NCI-H774 (cell line): ENCODE measurements at places on chromosomes 11 and 22.
A peak's percentile ranks its signal among the peaks of the same experiment; 100 is the strongest.

- DNase-seq: no peak
Measured at GRCh38 chr22:17403906-17404305, 34.6 kb downstream of the CECR2 start.

GRCh38 chr11:266676-267439 lies 11.3 kb upstream of the NLRP6 start:
- no peak for DNase-seq

DNA sequence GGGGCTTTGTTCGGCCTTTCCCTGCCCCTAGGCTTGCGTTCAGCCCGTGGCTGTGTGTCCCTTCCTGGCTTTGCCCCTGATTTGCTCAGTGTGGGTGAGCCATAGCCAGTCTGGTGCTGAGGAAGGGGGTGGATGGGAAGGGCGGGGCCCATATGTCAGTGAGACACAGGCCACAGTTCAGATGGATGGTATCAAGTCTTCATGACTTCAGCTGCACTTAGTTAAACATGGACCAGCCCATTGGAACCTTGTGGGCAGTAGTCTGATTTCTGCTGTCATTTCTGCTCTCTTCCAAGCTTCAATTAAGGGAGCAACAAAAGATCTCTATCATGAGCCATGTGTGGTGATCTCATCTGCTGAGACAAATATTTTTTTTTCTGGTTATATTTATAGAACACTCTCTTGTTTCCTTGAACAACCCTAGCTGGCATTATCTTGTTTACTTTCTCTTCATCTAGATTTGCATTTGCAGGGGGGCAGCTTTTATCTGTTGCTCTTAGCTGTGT lies 21.6 kb upstream of the PEX26 start:
- peak; percentile 55 for DNase-seq

- no peak for DNase-seq
Measured at GRCh38 chr11:19525714-19526113, 186.9 kb upstream of the NAV2 start.

DNA sequence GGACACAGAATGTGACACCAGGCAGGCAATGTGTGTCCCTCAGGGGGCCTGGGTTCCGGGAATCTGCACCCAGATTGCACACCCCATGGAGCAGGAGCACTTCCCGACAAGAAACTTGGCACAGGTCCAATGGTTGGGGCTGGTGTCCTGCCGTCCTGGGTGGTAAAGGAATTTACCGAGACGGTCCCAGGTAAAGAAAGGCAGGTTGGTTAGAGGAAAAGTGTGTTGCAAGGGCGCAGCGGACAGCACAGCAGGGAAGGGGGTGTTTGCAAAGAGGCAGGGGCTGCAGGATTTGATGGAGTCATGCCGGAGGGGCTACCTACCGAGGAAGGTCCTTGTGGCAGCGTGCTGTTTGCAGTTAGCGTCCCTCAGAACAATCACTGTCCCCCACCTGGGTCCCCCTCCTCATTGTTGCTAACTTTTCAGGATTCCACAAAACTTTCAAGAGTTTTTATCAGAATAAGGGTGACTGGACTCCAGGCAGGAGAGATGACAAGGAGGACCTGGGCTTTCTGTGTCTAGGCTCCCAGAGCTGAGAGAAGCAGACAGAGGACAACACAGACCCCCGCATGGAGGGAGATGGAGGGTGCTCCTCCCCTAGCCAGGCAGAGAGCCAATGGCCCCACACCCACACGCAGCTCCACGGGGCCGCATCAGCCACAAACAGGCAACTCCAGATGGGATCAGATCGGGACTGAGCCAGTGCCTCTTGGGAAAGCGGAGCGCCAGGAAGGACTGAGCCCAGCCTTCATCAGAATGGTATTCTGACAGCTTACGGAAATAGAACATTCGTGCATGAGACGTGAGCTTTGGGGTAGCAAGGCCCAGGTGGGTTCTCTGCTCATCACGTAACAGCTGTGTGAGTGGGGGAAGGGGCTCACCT lies 1423.9 kb downstream of the BRD1 start:
- no peak for DNase-seq

GRCh38 chr11:72586321-72587090 lies 87.7 kb downstream of the PDE2A start:
- DNase-seq: no peak

- no peak for DNase-seq
Measured at GRCh38 chr11:115871161-115871760, 367.0 kb upstream of the CADM1 start.

DNA sequence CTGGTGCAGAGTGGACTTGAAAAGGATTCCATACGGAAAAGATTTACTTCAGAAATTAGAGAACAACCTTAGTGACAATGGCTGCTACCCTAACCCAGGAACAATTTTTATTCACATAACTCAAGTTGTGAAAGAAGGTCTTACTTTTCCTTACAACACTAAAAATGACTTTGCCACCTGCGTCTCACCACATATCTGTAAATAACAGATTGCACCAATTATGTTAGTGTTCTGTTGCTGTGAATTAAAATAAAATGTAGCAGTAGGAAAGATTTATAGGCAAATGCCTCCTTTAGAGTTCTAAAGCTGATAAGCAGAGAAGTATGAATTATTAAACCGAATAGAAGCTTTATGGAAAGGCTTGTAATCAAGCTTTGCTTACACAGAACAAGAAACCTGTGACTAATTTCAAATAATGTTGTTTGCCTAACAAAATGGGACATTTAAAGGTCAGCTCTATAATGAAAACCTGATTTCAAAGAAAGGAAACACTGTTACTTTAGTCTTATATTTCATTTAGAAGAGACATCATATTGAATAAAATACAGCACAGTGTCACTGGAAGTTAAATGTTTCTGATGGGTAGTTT lies 2237.8 kb downstream of the LRRC4C start:
- no peak for DNase-seq

DNA sequence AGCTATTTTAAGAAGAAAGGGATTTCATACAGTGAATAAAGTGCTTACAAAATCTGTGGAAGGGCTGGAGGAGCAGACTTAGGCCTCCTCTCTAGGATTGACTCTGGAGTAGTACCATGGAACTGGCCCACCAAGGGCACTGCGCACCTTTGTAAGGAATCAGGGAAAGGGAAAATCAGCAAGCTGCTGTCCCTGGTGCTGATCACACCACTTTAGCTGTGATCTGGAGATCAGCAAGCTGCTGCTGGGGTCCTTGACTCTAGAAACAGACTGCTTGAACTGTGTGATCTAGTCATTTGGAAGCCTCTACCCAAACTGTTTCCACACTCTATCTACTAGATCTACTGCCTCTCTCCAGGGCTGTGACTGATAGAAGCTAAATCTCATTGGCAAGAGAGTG lies 18.4 kb upstream of the TECTA start:
- no peak for DNase-seq

DNA sequence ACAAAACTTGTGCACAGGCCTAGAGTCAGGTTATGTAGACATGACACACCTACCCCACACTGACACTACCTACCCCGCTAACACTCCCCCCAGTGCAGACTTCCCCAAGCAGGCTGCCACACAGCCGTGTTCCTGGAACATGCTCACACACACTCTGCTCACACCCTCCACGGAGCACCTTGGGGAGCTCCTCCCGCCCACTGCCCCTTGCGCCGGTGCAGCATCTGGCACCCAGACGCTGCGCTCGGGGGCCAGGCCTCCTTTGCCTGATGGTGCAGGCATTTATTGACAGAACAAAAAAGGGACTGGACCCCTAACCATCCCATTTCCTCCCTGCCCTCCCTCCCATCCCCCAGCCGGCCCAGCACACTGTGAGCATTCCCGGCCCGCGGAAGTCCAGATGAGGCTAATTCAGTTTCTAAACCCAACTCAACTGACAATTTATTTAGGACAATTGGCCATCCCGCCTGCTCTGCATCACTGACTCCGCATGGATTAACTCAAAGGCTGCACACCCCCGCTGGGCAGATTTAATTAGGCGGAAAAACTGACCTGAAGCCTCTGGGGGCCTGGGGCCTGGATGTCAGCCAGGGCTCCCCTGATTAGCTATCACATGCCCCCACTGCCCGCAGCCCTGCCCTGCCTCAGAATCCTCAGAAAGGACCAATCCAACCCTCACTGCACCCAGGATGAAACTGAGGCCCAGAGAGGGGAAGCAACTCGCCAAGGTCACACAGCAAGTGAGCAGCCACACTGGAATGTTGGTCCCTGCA lies 30.1 kb downstream of the KCNC1 start:
- DNase-seq: no peak
